ENCODE measurements at places on chromosomes 4 and X. TPM values are rescaled to one million over a fixed set of nuclear protein-coding genes. Genes with fewer than 3 reads are reported as not detected.

DNA sequence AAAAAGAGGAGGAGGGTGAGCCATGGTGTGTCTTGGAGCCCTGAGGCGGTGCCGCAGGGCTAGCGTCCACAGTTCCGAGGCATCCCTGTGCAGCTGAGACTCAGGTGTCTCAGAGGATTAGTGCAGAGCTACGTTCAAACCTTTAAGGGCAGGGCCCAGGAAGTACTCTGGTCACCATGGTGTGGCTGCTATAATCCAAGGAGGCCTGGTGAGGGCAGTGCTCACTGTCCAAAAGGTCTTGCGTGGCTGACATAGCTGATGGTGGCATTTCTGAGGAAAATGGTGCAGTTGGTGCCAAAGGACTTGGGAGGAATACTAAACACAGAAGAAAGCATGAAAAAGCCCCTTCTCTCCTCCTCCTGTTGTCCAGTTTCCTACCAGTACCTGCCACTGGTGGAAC is 146.9 kb downstream of the DCHS2 start:
- no peak for DNase-seq

EGF gene
- total RNA-seq: not detected

GRCh38 chr4:72842323-72842722 is 227.2 kb downstream of the COX18 start:
- no peak for DNase-seq

- DNase-seq: no peak
Observed at GRCh38 chr4:97353876-97354275, 789.4 kb downstream of the STPG2 start.

CLTRN gene
- total RNA-seq: 0.61 TPM

FMR1NB gene
- not detected for total RNA-seq

- no peak for DNase-seq
Observed at GRCh38 chr4:183059797-183060196, 39.3 kb upstream of the WWC2 start.

GRCh38 chr4:108270466-108271450 is 102.0 kb upstream of the LEF1 start:
- no peak for DNase-seq

- DNase-seq: no peak
Observed at GRCh38 chr4:185217408-185217975, 8.1 kb downstream of the SNX25 start.

PF4V1 gene
- total RNA-seq: not detected

DNA sequence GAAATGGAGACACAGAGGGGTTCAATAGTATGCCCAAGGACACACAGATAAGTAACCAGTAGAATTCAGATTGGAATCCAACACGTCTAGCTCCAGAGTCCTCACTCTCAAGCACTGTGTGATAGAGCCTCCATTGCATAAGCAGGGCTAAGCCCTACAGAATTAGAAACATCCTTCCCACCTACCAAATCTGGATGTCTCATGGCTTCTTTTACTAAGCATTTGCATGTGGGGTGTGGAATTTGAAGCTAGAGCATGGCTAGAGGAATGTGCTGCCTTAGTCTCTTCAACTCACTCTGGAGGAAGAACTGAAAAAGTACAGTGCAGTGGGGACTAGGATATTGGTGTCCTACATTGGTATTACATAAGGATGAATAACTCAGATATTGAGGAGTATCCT is 119.4 kb downstream of the MFAP3L start:
- DNase-seq: no peak

- DNase-seq: no peak
Observed at GRCh38 chr4:38449506-38450174, 214.4 kb upstream of the KLF3 start.

SGCB gene
- 15.3 TPM for total RNA-seq

GIMD1 gene
- total RNA-seq: not detected
